ENCODE measurements at places on chromosomes 1 and 21. TPM values are rescaled to one million over a fixed set of nuclear protein-coding genes. Genes with fewer than 3 reads are reported as not detected.

CD101 gene
- 0.08 TPM for polyA plus RNA-seq

HSPB7 gene
- polyA plus RNA-seq: 0.05 TPM

HTR6 gene
- polyA plus RNA-seq: 0.05 TPM

AADACL4 gene
- polyA plus RNA-seq: 0.32 TPM

DMBX1 gene
- polyA plus RNA-seq: not detected

ZNF683 gene
- not detected for polyA plus RNA-seq

MTMR11 gene
- 9.4 TPM for polyA plus RNA-seq

Measured in SK-N-SH (cell line).